ENCODE measurements at places on chromosomes 2 and 18.

DNA sequence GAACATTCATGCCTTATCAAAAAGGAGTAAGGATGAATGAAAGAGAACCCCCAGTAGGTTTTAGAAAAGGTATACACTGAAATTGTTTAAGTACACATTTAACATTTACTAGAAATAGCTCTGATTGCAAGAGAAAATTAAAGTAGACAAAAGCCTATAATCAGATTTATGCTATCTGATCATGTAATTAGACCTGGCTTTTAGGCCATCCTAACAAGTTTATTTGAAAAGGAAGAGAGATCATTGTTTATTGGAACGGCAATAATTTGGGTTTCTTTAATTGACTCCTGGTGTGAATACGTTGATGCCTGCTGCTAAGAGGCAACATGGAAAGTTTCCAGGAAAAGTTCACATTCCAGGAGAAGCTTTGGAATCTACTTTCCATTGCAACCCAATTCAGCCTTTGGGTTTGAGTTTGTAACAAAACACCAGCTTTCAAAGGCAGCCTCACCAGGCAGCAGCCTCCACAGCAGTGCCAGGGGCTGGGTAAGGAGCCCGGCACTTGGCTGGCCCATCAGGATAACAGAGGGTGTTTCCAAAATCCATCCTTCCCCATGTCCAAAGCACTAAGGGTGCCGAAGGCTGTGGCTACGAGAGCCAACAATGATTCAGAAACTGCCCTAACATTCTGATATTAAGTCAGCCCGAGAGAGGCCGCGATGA lies 18.0 kb downstream of the FZD7 start:
- no peak for DNase-seq

- DNase-seq = no peak
Measured at GRCh38 chr2:64826703-64827102, 162.5 kb upstream of the SLC1A4 start.

DNA sequence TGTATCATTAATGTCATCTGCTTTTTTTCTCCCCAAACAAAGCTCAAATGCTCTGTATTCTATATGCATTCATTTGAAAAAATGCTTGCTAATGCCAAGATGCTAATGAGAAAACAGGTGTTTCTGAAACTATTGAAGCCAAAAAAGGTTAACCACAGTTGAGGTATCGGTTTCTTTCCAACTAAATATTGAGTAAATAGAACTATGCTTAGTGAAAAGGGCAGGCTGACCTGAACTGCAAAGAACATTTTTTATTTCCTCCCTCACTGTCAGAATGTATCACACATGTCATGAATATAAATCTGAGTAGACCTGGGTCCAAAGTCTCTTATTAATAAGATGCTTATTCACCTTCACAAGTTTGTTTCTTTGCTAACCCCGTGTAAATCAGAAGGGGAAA lies 866.6 kb downstream of the CPS1 start:
- DNase-seq = no peak

- no peak for DNase-seq
Measured at GRCh38 chr2:17036361-17036760, 370.7 kb upstream of the CYRIA start.

DNA sequence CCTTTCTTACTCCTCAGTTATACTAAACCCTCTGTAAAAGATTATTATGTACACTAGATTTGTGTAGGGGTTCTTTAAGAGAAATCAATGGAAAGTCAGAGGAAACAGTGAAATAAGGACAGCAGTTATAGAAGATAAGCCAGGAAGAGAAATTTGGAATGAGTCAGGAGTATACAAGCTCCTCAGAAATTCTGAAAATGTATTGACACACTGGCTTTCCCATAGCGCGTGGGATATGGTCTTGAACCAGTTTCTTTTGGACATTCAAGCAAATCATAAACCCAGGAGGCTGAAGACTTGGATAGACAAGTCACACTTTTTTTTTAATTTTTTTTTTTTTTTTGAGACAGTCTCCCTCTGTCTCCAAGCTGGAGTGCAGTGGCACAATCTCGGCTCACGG lies 316.1 kb upstream of the MMADHC start:
- no peak for DNase-seq

DNA sequence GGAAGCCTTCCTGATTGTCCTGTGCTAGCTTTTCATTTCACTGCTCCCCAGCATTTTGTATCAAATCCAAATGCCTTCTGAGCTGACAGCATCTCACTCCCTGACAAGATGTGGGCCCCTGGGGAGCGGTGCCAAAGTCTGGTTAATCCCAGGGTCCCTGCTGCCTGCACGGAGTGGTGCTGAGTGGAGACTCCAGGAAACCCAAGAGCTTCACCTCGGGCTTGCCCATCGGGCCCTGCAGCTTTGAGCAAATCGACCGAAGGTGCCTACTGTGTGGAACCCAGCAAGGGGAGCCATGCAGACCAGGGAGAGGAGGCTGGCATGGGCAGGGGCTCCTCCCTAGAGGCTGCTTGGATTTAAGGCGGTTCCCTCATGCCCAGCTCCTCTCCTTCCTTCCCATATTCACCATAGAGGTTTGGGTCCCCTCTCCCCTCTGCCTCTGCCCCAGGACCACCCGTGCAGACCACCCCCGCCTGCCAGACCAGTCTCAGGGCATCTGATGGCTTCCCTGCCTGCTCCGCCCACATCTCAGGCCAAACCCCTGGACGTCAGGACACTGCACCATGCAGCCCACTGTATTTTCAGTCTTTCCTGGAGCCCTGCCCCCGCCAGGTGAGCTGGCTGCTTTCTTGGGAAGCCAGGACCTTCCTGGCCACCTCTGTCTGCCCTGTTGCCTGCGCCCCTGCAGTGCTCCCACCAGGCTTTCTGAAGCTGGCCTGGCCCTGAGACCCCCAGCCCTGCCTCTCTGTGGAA lies 37.8 kb downstream of the RRM2 start:
- no peak for DNase-seq

DNA sequence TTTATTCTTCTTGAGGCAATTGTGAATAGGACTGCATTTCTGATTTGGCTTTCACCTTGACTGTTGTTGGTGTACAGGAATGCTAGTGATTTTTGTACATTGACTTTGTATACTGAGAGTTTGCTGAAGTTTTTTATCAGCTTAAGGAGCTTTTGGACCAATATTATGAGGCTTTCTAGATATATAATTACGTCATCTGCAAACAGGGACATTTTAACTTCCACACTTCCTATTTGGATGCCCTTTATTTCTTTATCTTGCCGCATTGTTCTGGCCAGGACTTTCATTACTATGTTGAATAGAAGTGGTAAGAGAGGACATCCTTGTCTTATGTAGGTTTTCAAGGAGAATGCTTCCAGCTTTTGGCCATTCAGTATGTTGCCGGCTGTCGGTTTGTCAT lies 425.4 kb upstream of the CHAC2 start:
- DNase-seq = no peak

- DNase-seq = no peak
Measured at GRCh38 chr2:187644981-187645380, 90.7 kb upstream of the TFPI start.

DNA sequence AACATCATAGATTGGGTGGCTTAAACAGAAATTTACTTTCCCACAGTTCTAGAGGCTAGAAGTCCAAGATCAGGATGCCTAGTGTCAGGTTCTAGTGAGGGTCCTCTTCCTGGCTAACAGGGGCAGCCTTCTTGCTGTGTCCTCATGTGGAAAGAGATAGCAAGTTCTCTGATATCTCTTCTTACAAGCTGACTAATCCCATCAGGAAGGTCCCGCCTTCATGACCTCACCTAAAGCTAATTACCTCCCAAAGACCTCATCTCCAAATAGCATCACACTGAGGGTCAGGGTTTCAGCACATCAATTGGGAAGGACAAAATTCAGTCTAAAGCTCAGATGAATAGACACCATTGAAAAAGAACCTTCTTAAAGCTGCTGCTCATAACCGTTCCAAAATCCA lies 22.9 kb downstream of the ACVR1 start:
- no peak for DNase-seq

GRCh38 chr2:69175790-69176715 lies 163.1 kb downstream of the ANTXR1 start:
- no peak for DNase-seq

- no peak for DNase-seq
Measured at GRCh38 chr18:80046961-80047541, 12.8 kb downstream of the RBFA start.

- DNase-seq = no peak
Measured at GRCh38 chr2:233828546-233829192, 25.7 kb downstream of the HJURP start.

GRCh38 chr18:31102025-31102684 lies at the start of gene DSC2:
TSS of gene DSC2 (minus strand) at chr18:31102421. CDS start at chr18:31101971, 450 bp downstream.
- DNase-seq = no peak

All from GOT3 (cell line).